Gastroesophageal sphincter (tissue), 4 donors: ENCODE measurements at places on chromosomes 2 and 18.

DNA sequence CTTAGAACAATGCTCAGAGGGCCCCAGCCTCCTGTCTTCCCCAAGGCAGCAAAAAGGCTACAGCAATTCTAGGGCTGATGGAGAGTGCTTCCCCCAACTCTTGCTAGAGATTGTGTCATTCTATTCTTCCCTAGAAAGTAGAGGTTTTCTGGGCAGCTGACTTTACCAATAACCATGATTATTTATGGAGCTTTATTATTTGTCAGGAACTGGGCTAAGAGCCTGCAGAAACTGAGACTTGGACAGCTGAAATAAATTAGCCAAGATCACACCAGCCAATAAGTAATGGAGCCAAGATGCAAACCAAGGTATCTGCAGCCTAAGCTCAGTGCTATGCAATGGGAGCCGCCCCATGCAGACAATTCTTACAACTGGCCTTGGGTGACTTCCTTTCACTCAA, 84.8 kb downstream of the CCBE1 start:
- H3K36me3 ChIP-seq = no peaks in the 10 kb centered on the region
- no peaks in the 10 kb centered on the region for H3K27me3 ChIP-seq
- ATAC-seq = peak; percentile 33
- H3K4me1 ChIP-seq = no peaks in the 10 kb centered on the region
- H3K4me3 ChIP-seq = no peak overlapping the region
- no peak overlapping the region for H3K27ac ChIP-seq

DNA sequence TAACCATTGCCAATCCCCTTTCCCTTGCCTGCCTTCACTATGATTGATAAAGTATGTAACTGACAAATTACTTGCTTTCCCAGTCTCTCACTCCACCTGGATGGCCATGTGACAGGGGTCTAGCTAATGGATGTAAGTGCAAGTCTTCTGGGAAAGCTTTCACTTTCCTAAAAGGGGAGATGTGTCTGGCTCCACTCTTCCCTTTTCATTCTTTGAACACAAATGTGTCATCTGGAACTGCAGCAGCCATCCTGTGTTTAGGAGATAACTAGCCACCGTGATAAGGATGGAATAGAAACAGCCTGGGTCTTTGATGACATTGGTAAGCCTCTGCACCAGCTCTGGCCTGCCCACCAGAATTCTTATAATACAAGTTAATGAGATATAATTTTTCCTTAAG, 38.2 kb downstream of the SNRPD1 start:
- H3K36me3 ChIP-seq = no peaks in the 10 kb centered on the region
- no peak overlapping the region for H3K4me3 ChIP-seq
- ATAC-seq = no peak
- H3K4me1 ChIP-seq = no peaks in the 10 kb centered on the region
- no peak overlapping the region for H3K27ac ChIP-seq
- H3K27me3 ChIP-seq = no peaks in the 10 kb centered on the region

GRCh38 chr18:49251451-49251850, 209.0 kb downstream of the DYM start:
- ATAC-seq = no peak
- H3K36me3 ChIP-seq = peaks cover 35% of the 10 kb centered on the region
- H3K27me3 ChIP-seq = no peaks in the 10 kb centered on the region
- H3K4me3 ChIP-seq = no peak overlapping the region
- H3K27ac ChIP-seq = no peak overlapping the region

DNA sequence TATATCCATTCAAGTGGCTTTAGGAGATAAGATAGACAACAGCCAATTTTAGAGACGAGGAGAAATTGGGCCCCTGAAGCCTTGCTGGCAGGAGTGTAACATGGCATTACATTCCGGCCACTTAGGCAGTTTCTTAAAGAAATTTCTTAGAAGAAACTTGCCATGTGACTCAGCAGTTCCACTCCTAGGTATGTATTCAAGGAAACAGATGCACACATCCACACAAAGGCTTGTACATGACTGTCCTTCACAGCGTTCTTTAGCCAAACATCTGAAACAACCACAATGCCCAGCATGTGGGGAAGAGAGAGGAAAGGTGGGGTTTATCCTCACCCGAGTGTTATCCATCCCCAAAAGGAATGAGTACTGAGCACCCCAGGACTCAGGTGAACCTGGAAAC, 107.1 kb downstream of the NFATC1 start:
- no peak for ATAC-seq
- peaks cover 17% of the 10 kb centered on the region for H3K4me1 ChIP-seq
- no peaks in the 10 kb centered on the region for H3K27me3 ChIP-seq

DNA sequence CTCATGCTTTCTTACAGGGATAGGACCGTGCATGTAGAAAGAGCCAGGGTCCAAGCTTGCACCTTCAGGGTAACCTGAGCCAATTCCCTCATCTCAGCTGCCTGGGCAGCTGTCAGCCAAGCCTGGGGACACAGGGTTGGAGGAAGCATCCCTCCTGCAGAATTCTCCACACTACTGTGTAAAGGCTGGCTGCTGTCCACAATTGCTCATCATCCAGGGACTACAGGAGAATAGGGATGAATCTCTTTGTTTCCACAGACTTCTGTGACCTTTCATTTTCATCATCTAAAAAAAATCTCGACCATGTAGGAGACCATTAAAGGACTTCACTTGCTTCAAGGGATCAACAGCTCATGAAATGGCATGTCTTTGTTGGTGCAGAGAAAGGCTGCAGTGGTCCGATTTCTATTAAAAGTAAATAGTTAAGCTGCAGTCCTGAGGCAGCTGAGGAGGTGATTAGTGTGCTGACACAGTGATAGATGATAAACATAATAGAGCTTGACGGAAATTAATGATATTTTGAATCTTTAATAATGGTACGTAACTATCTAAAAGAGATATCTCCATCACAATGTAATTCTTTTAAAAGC, 74.4 kb upstream of the COPS8 start:
- no peaks in the 10 kb centered on the region for H3K27me3 ChIP-seq
- H3K4me3 ChIP-seq = no peak overlapping the region
- no peaks in the 10 kb centered on the region for H3K4me1 ChIP-seq
- no peak for ATAC-seq
- H3K36me3 ChIP-seq = no peaks in the 10 kb centered on the region

GRCh38 chr2:9832586-9832985, 10.7 kb upstream of the TAF1B start:
- no peak overlapping the region for H3K27ac ChIP-seq
- no peaks in the 10 kb centered on the region for H3K4me1 ChIP-seq
- ATAC-seq = no peak
- no peaks in the 10 kb centered on the region for H3K36me3 ChIP-seq
- no peaks in the 10 kb centered on the region for H3K27me3 ChIP-seq

- no peaks in the 10 kb centered on the region for H3K36me3 ChIP-seq
- H3K4me3 ChIP-seq = no peak overlapping the region
- no peak overlapping the region for H3K27ac ChIP-seq
- no peak for ATAC-seq
- H3K27me3 ChIP-seq = no peaks in the 10 kb centered on the region
Observed at GRCh38 chr18:75863696-75864095, 436.2 kb upstream of the SMIM21 start.

- H3K36me3 ChIP-seq = no peaks in the 10 kb centered on the region
- peaks cover 7% of the 10 kb centered on the region for H3K27me3 ChIP-seq
- peak overlapping the region; percentile 79 for H3K4me3 ChIP-seq
- peaks cover 7% of the 10 kb centered on the region for H3K4me1 ChIP-seq
- H3K27ac ChIP-seq = peak overlapping the region; percentile 95
- peak; percentile 9 for ATAC-seq
Observed at GRCh38 chr2:10080536-10081304, 509 bp upstream of the CYS1 start.

DNA sequence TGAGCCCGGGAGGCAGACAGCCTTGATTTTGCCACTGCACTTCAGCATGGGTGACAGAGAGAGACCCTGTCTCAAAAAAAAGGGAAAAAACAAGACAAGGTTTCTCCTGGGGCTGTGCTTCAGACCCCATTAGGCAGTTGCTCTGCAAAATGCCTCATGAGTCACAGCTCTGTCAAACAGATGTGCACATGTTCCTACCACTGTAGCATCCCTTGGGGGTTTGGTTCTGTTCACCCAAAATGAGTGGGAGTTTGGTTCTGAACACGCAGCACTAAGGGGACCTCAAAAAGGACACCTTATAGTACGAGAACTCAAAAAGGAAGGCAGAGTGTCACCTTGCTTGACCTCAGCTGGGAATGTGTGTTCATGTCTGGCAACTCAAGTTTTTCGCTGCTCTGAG, 134.9 kb downstream of the RPIA start:
- peaks cover 18% of the 10 kb centered on the region for H3K27me3 ChIP-seq
- ATAC-seq = no peak
- no peak overlapping the region for H3K4me3 ChIP-seq

- H3K27ac ChIP-seq = no peak overlapping the region
- H3K27me3 ChIP-seq = no peaks in the 10 kb centered on the region
- H3K36me3 ChIP-seq = no peaks in the 10 kb centered on the region
- no peak overlapping the region for H3K4me3 ChIP-seq
- ATAC-seq = no peak
Observed at GRCh38 chr18:4196351-4196750, 258.8 kb downstream of the DLGAP1 start.

GRCh38 chr2:66301022-66301766, 133.7 kb upstream of the MEIS1 start:
- H3K4me1 ChIP-seq = peaks cover 3% of the 10 kb centered on the region
- no peaks in the 10 kb centered on the region for H3K27me3 ChIP-seq
- H3K36me3 ChIP-seq = no peaks in the 10 kb centered on the region
- H3K4me3 ChIP-seq = peak overlapping the region; percentile 21

- H3K4me3 ChIP-seq = no peak overlapping the region
- H3K27ac ChIP-seq = no peak overlapping the region
- ATAC-seq = peak; percentile 94
- peaks cover 22% of the 10 kb centered on the region for H3K4me1 ChIP-seq
Observed at GRCh38 chr18:9017167-9017904, 85.2 kb upstream of the NDUFV2 start.

GRCh38 chr2:48699348-48699930, 56.1 kb downstream of the LHCGR start:
- no peak overlapping the region for H3K27ac ChIP-seq
- H3K4me3 ChIP-seq = no peak overlapping the region
- no peaks in the 10 kb centered on the region for H3K27me3 ChIP-seq
- H3K4me1 ChIP-seq = peaks cover 4% of the 10 kb centered on the region

GRCh38 chr2:85888684-85889626, at the start of gene ST3GAL5:
Gene ST3GAL5 (minus strand): TSS chr2:85888990. CDS start chr2:85888905, 85 bp downstream.
- peak within 1 kb of the TSS; percentile 66 for H3K4me3 ChIP-seq
- peaks cover 73% of the 10 kb centered on the region for H3K4me1 ChIP-seq
- H3K36me3 ChIP-seq = no peaks in the 10 kb centered on the region

DNA sequence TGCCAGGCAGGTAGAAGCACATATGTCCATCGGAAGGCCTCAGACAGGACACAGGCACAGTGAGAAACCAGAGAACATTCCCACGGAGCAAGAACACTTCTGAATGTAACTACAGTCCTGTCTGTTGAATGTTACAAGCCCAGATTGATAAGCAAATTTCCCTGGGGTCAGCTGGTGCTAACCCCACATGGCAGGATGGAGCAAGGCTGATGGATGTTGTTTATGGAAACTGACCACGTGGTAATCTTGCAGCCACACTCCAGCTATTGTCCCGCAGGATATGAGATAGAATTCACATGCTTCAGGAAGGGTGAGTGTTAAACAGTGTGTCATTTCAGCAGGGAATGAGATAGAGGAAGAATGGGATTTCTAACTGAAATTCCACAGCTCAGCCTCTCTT, 138.8 kb upstream of the COPS8 start:
- no peak overlapping the region for H3K27ac ChIP-seq
- H3K36me3 ChIP-seq = no peaks in the 10 kb centered on the region
- peak; percentile 48 for ATAC-seq
- H3K27me3 ChIP-seq = peaks cover 11% of the 10 kb centered on the region
- H3K4me1 ChIP-seq = no peaks in the 10 kb centered on the region

DNA sequence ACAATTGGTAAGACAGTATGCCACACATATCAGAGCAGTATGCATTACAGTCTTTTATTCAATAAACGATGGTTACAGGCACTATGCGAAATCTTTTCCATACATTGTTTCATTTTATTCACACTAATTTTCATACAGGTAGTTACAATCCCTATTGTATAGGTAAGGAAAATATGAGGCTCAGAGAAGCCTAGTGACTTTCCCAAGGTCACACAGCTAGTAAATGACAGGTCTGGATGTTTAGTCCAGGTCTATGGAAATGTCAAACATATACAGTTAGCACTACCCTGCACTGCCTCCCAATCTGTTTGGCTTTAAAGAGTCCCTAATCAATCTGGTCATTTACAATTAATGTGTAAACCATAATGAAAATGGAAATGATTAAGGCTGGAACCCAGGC, 372.2 kb downstream of the MTX2 start:
- H3K4me3 ChIP-seq = no peak overlapping the region
- no peaks in the 10 kb centered on the region for H3K36me3 ChIP-seq
- H3K27ac ChIP-seq = no peak overlapping the region
- H3K27me3 ChIP-seq = peaks cover 97% of the 10 kb centered on the region

DNA sequence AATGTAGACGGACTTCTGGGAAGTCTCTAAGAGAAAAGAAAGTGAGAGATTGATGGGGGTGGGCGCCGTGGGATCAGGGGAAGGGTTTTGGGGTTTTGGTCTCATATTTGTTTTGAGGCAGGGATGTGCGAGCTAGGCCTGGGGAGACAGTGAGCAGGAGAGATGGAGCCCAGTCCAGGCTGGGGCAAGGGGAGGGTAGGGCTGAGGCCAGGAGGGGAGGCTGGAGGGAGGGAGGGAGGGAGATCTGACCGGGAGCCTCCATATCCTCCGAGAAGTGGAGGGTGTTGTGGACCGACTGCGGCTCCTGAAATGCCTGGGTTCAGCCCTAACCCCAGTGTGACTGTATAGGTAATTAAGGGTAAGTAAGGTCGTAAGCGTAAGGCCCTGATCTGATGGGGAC, 72.8 kb upstream of the ODC1 start:
- no peak overlapping the region for H3K27ac ChIP-seq
- H3K4me3 ChIP-seq = no peak overlapping the region
- H3K27me3 ChIP-seq = no peaks in the 10 kb centered on the region
- H3K4me1 ChIP-seq = no peaks in the 10 kb centered on the region
- ATAC-seq = no peak

DNA sequence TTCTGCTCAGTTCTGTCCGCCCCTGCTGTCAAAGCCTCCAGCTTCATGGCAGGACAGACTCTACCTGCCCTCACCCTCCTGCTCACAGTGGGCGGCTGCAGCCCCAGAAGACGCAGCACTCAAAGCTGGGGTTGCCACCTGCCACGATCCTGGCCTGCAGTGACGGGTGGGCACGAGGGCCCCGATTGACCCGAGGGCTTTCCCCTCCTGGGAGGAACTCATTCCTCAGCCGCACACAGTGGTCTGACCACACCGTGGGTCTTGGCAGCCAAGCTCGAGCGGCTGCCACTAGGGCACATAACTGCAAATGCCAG, 47.1 kb downstream of the HS6ST1 start:
- no peak overlapping the region for H3K4me3 ChIP-seq
- no peaks in the 10 kb centered on the region for H3K4me1 ChIP-seq
- no peaks in the 10 kb centered on the region for H3K36me3 ChIP-seq
